Cortex of kidney (tissue), 1 donor: ENCODE measurements at places on chromosomes 16 and 17.

DNA sequence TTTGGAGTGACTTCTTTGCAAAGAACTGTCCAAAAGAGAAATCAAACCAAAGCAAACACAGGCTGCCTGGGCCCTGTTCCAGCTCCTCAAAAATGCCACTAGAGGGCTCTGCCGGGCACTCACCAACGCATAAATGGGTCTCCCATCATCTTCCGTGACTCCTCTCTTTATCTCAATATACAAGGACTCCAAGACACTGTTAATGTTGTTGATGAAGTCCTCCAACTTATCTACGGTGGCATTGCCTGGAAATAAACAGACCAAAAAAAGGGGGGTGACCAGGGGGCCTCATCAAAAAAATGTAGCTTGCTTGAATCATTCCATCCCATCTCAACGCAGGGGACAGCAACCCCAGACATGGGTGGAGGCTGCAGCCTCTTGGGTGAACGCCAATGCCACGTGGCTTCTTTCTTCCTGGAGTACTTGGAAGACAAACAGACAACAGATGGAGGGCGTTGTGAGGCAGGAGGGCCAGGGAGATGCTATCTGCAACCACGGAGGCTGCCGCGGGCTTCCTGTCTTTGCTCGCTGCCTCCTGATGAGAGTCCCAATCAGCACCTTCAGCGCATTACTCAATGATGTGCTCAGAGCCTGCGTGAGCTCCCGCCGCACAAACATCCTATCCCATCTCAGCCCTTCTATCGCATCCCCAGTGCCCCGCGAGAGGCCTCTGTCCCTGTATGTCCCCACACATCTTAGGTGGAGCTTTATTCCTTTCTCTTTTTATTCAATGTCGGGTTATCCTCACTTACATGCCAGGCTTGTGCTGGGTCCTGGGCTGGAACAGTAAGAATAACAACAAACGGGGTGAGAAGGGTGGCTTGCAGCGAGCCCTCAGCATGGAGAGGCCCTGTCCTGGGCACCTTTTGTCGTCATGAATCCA is 32.0 kb downstream of the KDM8 start:
- no peak for DNase-seq

DNA sequence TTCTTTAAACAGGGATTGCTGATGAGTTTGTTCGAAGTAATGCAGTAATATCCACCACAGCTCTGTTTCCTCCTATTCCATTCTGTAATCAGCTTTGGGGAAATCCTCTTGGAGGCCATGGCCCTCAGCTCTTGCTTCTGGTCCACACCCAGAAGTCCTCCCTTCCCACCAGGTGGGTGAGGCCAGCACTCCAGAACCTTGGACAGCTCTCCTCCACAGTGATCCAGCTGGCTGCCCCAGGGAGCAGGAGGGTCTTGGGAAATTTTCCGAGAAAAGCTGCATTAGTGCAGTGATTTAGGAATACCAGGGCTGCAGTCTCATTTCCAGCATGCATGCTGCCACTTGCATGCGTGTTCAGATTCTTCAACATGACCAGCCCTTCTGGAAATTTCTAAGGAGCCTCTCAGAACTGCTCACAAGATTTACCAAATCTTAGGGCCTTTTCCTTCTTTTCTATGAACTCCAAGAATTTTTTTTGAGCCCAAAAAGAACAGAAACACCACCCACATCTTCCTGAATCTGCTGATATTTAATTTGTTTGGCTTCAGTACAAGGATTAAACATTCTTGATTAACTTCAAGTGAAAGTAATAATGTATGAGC is 4.2 kb downstream of the SMPD3 start:
- DNase-seq: no peak

- DNase-seq: no peak
Observed at GRCh38 chr17:6327007-6327406, 107.9 kb downstream of the AIPL1 start.

DNA sequence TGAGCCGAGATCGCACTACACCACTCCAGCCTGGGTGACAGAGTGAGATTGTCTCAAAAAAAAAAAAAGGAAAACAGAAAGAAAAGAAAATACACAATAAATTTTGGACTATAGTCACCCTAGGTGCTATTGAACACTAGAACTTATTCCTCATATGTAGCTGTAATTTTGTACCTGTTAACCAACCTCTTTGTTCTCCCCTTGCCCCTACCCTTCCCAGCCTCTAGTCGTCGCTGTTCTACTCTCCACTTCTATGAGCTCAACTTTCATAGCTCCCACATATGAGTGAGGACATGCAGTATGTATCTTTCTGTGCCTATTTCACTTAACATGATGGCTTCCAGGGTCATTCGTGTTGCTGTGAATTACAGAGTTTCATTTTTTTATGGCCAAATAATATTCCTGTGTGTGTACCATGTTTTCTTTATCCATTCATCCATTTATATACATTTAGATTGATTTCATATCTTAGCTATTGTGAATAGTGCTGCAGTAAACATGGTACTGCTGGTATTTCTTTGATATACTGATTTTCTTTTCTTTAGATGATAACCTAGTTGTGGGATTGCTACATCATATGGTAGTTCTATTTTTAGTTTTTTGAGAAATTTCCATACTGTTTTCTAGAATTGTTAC is 28.3 kb downstream of the VPS35L start:
- DNase-seq: no peak

GRCh38 chr16:81493755-81494433 is 49.3 kb downstream of the CMIP start:
- DNase-seq: no peak

DNA sequence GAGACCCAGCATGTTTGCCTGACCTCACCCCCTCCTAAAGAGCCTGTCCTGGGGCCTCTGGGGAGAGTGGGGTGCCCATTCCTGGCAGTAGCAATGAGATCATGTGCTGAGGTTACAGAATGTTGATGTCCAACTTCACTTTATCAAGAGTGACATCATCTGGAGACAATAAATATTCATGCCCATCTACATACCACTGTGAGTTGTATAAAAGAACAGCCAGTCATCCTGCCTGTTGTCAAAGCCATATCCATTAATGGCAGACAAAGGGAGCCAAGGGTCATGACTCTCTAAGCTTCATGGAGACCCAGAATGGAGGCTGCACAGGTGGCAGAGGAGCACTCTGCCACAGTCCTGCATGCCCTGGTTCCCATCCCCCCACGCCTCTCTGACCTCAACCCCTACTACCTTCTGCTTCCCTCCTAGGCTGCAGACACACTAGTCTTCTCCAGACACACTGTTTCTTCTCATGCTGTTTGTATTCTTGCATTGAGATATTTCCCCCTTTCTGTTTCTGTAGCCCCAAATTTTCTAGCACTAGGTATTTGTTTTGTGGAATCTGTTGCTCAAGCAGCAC is 27.1 kb downstream of the SHISA6 start:
- DNase-seq: no peak

DNA sequence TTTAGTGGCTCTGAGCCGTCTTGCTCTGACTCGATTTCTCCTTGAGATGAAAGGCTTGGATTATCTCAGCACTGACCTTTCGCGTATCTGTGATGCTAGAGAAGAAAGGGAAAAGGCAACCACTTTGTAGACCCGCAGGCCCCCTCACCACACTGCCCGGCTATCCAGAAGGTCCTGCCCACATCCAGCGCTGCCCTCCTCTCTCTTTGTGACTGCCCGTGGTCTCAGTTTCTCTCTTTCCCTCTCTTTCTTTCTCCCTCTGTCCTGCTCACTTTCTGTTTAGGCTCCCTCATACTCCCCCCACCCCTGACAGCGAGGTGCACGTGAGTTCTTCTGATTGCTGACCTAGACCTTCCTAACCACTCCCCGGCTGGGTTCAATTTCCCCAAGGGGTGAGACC is 12.8 kb upstream of the TBX21 start:
- DNase-seq: no peak

DNA sequence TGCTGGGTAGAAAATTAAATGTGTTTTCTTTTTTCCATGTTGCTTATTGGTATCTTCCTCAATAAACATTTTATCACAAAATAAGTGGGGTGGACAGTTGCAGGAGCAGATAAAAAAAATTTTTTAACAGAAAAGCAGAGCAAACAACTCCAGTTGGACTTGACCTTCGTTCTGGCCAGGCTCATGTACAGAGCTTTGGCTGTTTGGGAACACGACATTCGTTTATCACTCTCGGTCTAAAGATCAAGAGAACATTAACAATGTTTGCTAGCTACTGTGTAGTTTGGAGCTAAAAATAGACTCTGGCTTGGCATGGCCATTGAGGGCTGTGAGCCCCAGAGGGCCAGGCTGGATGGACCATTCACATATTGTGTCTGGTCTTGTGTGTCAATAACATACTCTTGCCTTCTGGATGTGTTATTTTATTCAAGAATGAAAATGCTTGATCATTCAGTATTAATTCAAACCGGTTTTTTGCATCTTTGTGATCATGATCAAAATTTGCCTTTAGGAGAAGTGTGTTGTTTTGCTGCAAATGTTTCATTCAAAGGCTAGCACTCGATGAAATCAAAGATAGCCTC is 56.6 kb downstream of the TMEM186 start:
- DNase-seq: no peak

DNA sequence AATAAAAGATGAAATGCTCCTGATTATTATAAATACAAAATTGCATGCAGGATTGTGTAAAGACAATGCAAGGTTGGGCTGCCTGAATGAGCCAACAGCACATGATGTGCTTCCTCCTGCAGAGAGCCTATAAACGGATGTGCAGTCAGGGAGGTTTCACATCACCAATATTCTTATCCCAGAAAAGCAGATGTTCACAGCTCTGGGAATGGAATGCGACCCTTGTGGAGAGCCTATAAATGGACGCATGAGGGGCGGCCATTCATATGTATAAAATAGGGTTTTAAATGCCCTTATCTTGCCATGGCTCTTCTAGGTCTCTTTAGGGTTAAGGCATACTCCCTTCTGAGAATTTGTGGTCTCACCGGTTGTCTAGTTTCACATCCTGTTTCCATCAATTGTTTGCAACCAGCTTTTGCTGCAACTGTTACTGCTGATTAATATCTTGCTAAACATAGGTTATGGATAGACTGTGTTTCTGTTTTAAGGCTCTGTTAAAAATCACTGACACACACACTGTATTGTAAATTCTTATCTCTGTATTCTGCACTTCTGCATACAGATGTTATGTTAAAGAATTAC is 31.9 kb downstream of the SLFN11 start:
- no peak for DNase-seq

DNA sequence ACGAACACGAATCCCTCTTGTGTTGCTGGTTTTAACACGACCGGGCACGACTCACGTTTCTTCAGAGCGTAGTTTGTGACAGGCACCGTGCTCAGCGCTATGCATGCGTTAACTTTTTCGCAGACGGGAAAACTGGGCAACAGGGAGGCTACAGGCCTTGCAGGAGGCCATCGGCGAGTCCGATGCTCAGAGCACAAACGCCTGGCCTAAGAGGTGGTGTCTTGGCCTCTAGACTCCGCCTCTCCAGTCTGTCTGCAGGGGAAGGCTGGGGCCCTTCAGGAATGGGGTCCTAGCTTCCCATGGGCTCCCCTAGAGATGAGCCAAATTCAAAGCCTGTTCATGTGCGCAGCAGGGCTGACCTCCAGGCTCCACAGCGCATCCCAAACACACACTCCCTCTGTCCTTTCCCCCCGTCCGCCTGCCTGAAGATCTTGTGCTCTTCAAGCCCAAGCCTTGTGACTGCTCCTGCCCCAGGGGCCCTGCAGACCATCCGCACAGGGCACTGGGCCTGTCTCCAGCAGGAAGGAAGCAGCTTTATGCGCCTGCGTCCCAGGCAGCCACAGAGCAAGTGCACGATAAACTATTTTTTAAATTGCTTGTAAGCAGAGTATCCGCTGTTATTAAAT is 3.1 kb downstream of the CLCN7 start:
- no peak for DNase-seq

DNA sequence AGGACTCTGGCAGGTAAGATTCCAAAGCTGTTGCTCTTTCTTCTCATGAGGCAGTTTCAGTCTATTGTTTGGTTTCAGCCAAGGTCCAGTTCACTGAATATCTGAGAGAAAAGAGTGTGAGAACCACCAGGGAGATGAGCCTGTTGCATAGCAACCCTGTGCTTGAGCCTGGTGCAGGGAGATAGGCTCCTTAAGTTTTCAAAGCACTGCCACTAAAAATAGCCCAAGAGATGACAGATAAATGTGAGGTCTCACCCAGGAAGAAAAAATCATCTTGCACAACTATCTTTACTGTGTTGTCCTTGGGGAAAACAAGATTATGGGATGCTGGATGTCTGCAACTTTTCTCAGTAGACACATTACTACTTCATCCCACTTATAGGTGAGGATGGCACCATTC is 26.2 kb upstream of the NUDT7 start:
- DNase-seq: no peak

GRCh38 chr17:5819396-5819795 is 235.1 kb upstream of the NLRP1 start:
- no peak for DNase-seq

DNA sequence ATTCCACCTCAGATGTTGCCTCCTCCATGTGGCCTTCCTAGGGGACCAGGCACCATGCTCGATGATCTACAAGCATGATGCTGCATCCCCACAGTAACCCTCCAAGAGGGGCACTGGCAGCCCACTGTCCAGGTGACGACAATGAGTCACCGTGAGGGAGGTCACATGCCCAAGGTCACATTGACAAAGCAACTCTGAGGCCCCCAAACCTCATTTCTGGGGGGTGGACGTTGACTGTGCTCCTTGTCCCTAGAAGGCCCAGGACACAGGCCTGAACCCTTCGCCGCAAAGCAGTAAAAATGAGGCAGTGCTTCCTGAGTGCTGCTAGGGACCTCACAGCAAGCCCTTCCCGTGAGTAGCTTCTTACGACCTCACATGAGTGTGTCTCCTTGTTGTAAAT is 136.5 kb downstream of the C16orf78 start:
- DNase-seq: no peak

- DNase-seq: no peak
Observed at GRCh38 chr17:21119247-21119918, 7.4 kb upstream of the DHRS7B start.

DNA sequence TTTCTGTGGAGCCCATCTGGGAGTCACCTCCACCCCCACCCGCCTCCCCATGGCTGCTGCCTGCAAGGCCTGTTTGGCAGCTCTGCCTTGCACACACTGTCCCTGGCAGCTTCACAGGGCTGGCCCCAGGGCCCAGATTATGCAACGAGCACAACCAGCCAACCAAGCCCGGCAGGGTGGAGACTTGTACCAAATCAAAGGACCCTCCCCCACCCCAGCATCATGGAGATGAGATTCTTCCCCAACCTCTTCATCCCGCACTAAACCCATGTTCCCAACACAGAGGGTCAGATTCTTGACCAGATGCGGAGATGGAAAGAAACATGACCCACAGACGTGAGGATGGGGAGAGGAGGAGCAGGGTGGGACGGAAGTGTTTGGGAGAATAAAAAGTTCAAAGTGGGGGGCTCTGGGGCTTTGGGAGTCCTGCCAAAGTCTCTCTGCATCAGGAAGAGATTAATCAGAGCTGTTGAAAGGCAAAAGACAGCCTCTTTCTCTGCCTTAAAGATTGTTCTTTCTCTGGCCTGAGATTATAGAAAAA is 3.8 kb downstream of the SMARCD2 start:
- no peak for DNase-seq

- DNase-seq: no peak
Observed at GRCh38 chr16:82899731-82900450, 273.1 kb downstream of the CDH13 start.

GRCh38 chr17:50893183-50893993 is 27.2 kb upstream of the TOB1 start:
- DNase-seq: no peak
